Karpas-422 (cell line): ENCODE measurements at places on chromosomes 16 and 17.

GRCh38 chr16:84838383-84838948 lies 18.7 kb downstream of the CRISPLD2 start:
- no peak for DNase-seq

DNA sequence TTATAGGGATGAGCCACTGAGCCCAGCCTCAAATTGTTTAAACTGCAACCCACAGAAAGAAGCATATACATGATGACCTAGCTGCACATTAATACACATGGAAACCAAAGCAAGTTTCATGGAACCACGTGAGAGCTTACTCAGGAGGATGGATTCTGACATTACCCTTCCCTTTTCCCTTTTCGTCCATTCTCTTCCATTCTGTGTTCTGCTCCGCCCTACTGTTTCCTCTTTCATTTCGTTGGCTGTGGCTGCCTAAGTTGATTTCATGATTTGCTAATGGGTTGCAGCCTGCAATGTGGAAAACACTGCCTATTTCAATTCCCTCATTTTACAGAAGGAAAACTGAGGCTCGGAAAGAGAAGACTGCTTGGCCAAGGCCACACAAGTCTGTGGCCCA lies 176.5 kb downstream of the C16orf78 start:
- no peak for DNase-seq

DNA sequence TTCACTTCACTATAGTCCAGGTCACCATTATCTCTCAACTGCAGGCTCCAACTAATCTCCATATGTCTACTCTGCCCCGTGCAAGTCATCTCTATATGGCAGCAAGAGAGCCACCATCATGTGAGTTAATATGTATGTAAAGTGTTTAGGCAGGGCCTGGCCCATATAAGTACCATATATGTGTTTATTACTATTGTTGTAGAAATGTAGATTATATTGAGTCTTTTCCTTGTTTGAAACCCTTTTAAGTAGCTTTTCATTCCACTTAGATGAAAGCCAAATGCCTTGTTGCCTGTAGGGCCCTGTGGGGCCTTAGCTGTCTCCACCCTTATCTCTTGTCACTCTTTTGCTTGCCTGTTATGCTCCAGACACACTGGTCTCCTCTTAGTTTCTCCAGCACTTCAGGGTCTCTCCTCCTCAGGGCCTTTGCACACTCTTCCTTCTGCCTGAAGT lies 164.0 kb downstream of the PHKB start:
- no peak for DNase-seq

GRCh38 chr16:85589688-85590505 lies 23.2 kb upstream of the GSE1 start:
- DNase-seq, result no peak

- DNase-seq, result no peak
Measured at GRCh38 chr17:74245145-74245831, 28.7 kb upstream of the DNAI2 start.

DNA sequence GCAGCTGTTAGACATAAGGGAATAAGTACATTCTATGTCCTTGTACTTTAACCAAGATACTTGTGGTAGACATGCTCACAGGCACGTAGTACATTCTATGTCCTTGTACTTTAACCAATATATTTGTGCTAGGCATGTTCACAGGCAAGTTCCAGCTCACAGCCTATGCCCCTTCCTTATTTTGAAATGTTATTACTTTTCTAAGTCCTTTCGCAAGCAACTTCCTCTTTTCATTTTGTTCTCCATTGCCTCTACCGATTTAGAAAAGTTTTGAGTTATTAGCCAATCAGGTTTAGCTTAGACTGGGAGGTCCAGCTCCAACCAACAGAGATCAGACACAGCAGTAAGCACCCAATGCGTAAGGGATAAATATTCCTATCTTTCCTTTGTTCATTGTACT lies 60.1 kb upstream of the NUDT7 start:
- DNase-seq, result no peak

GRCh38 chr17:58587713-58588117 lies 73.3 kb upstream of the MTMR4 start:
- DNase-seq, result peak; percentile 82

- DNase-seq, result no peak
Measured at GRCh38 chr17:5225668-5226457, 8.8 kb downstream of the SCIMP start.

- no peak for DNase-seq
Measured at GRCh38 chr17:76485569-76485968, 15.7 kb downstream of the RHBDF2 start.

GRCh38 chr17:54968262-54968987 lies at the start of the genes COX11 and STXBP4:
COX11 (minus strand) TSS chr17:54968654; CDS start chr17:54968646, 8 bp downstream.
STXBP4 (plus strand) TSS chr17:54968765; CDS start chr17:54986220, 17,455 bp downstream.
- DNase-seq, result peak; percentile 98

DNA sequence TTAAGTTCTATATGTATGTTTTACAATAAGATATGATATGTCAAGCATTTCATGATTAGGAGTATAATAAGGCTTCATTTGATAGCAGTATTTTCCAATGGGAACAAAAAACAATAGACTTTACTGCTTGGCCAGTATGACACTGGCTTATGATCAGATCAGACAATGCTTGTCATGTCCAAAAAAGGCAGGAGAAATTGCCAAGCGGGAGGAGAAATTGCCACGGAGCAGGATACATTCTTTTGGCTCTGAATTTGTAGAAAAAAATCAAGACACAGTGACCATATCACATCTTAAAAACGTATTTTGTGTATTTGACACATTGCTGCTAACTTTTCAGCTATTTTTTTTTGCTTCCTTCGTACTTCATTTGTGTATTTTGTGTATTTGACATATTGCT lies 404.1 kb downstream of the CNTNAP4 start:
- no peak for DNase-seq

DNA sequence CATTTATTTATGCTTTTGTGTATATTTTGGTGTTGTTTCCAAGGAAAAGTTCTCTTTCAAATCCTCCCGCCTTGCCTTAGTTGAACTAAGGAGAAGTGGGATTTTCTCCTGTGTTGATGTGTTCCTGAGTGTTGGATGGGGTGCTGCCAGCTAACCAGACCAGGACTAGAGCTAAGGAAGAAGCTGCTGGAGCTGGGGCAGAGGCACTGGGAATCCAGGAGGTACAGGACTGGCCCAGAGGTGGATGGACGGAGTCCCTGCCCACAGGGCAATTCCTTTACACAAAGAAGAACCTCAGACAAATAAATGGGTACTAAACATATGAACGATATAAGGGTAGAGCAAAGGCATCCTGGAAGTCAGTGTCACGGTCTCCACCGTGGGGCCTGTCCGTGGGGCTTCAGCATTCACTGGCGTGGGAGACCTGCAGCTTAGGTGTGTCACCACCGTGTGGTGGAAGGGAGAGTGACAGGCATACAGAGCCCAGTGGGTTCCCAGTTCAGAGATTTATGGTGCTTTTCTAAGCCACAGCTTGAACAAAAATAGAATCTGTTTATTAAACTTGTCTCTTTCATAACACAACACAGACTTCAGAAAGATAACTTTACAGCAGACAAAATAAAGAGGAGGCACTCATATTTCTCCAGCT lies 270.7 kb downstream of the NTN1 start:
- peak; percentile 60 for DNase-seq

- no peak for DNase-seq
Measured at GRCh38 chr16:86663685-86664521, 85.6 kb downstream of the FOXL1 start.

GRCh38 chr16:66003201-66003600 lies 363.3 kb upstream of the CDH5 start:
- no peak for DNase-seq

- no peak for DNase-seq
Measured at GRCh38 chr17:70256751-70257150, 87.4 kb downstream of the KCNJ2 start.

- DNase-seq, result no peak
Measured at GRCh38 chr17:56707312-56708219, 114.1 kb downstream of the NOG start.

DNA sequence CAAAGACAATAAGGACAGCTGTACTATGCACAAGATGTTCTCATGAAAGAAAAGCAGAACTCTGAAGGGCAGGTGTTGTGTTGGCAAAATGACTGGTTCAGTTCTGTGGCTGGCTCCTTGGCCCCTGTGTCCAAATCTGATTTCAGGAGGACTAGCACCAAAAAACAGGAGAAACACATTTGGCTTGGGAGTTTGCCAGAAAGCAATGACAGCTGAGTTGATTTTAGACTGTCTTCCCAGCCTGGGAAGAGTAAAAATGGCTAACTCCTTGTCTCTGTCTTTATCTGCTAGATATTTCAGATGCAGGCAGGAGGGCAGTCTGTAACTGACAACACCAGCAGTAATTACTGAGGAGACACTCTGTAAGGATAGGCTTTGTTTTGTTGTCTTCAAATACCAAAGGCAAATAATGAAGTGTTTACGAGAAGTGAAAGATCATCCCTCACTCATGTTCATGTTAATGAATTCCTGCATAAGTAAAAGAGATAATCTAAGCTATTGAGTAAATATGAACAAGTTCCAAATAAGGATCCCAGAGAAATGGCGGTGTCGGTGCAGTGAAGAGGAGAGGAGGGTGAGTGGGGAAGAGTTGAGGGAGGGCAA lies 989.0 kb downstream of the CDH11 start:
- no peak for DNase-seq
